Right renal pelvis (tissue), 4 donors: ENCODE measurements at places on chromosomes 3 and 15.

DNA sequence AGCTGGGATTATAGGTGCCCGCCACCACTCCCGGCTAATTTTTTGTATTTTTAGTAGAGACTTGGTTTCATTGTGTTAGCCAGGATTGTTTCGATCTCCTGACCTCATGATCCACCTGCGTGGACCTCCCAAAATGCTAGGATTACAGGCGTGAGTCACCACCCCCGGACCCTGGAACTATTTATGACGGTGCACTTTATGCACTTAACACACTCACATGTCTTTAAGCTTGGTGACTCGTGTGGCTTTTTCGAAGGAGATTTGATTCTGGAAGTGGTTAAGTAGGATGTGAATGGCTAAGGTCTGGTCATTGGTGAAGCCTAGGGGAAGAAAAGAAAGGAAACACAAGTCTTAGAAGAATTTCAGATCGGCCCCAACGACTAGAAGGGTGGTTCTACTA lies 20.3 kb downstream of the BBS4 start:
- DNase-seq, result no peak

DNA sequence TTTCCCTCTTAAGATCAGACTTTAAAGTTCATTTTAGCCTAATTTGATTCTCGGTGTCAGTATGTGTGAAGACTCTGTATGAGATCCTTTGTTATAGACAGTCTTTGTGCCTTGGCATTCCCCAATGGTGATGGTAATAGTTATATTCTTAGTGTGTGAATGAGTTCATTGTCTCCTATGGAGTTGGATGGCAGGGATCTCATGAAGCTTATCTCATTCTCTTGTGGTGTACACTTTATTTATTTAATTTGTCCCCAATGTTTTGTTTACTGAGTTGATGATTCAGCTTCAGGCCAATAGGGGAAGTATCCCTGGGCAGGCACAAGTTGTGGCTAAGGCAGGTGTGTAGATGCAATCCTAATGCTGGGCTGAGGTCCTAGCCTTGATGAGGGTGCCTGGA lies 222.0 kb upstream of the DPPA4 start:
- DNase-seq, result no peak

DNA sequence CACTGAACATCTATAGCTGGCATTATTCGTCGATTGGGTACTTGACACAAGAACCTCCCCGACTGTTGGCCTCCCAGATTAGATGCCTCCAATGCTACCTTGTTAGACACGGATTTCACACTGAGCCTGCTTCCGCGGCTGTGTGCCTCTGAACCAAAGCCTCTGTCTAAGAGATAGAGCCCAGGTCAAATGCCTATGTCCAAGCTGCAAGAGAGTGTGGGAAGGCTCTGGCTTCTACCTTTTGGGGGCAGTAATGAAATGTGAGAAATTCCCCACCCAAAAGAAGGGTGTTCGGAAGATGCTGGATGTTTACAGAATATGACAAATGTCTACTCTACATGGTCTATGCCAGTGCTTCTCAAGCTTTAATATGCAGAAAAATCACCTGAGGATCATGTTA lies 2.0 kb upstream of the RPUSD2 start:
- no peak for DNase-seq

DNA sequence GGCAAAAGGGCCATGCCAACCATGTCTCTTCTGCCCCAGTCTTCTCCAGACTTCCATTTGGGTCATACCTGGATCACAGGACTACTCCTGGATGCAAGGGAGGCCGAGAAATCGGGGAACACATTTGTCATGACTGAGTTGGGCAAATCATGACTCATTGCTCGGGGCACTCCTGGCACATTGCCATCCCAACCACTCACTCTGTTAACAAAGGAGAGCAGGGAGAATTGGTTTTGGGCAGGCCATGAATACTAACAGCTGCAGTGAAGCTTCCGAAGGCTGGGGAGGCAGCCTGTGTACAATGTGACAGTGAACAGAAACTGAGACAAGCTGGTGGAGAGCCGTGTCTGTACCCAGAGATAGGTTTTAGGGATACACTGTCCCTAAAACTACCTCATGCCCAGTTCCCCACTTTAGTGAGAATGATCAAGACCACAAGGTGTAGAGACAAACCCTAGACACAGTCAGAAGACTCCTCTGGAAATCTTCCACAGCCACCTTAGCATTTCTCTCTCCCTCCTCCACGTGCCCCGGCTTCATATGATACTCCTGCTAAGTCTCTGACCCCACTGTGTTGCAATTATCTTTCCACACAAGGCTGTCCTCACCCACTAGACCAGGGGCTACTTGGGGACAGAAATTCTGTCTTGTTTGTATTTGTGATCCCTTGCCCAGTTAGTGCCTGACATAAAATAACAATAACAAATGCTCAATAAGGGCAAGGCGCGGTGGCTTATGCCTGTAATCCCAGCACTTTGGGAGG lies 10.5 kb upstream of the BUB1B start:
- DNase-seq, result no peak

- no peak for DNase-seq
Observed at GRCh38 chr3:185144784-185145183, 8.1 kb downstream of the C3orf70 start.

GRCh38 chr15:41936649-41937567 lies 35.4 kb downstream of the EHD4 start:
- DNase-seq, result no peak

DNA sequence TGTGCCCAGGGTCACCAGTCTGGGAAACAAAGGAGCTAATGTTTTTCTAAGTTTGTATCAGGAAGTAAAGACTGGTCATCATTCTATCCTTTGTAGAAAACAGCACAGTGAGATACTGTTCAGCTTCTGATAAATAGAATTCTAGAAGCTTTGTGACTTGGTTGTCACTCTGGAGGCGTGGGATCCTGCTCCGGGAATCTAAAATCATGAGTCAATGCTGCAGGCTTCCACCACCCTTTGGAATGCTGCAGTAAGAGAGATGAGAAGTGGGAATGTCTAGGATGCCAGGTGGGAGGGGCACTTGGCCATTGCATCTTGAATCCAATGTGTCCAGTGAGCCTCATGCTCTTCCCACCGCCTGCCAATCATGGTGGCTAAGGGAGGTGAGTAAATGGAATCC lies 40.9 kb downstream of the SAMMSON start:
- no peak for DNase-seq

DNA sequence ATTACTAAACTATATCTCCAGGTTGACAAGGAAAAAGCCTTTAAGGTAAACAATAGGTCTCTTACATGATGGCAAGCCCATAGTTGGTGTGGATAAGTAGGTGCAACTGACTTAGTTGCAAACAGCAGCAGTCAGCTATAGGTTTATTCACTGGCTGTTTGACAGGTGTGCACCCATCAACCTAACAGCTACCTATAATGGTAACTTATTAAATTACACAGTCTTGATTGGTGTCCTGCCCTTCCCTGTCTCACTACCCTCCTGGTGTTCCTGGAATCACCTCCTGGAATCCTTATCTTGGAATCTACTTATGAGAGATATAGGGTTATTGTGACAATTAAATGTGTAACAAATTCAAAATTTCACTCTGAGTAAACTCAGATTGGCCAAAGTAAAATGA lies 467.8 kb upstream of the UBE2E2 start:
- DNase-seq, result no peak

DNA sequence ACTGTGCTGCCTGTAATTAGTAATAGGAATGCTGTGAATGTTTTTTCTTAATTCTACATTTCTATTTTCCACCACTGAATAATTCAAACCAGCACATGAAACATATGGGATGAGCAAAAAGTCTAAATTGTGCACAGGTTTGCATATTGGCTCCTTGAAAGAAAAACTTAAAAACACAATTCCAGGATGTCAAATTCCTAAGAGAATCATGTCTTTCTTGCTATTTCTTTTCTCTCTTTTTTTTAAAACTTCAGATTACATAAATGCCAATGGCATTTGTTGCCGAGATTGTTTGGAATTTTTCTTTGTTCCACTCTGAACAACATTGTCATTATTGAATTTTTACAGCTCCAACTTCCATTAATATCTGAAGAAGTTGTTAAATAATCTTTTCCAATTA lies 60.8 kb downstream of the VGLL3 start:
- no peak for DNase-seq

DNA sequence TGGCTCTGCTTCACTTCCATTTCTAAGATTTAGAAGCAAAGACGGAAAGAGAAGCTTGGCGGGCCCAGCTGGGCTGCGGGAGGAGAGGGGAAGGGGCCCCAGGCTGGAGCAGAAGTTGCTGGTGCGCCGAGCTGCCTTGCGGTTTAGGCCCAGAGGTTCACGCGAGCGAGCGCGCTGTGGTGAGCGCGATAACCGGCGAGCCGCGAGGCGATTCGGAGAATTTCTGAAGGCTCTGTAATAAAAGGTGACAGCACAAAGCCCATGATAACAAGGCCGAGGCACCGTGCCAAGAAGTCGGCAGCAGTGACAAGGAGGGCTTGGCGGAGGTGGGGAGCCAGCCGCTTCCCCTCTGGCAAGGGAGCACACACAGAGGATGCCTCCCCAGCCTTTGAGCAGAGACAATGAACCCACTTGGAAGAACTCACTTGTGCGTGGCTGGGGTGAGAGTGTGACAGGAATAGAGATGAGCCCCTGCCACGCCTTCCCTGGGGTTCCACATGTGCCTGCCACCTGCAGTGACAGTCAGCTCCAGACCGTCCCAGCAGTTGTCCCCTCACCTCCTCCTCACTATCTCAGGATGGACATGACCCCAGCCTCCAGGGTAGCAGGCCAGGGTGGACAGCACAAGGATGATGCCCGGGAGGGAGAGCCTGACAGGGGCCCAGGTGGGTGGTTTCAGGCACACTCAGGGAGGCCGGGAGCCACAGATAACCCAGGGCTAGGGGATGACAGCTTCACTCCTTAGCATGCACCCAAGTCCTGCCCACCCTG lies 315.2 kb downstream of the UACA start:
- DNase-seq, result no peak

DNA sequence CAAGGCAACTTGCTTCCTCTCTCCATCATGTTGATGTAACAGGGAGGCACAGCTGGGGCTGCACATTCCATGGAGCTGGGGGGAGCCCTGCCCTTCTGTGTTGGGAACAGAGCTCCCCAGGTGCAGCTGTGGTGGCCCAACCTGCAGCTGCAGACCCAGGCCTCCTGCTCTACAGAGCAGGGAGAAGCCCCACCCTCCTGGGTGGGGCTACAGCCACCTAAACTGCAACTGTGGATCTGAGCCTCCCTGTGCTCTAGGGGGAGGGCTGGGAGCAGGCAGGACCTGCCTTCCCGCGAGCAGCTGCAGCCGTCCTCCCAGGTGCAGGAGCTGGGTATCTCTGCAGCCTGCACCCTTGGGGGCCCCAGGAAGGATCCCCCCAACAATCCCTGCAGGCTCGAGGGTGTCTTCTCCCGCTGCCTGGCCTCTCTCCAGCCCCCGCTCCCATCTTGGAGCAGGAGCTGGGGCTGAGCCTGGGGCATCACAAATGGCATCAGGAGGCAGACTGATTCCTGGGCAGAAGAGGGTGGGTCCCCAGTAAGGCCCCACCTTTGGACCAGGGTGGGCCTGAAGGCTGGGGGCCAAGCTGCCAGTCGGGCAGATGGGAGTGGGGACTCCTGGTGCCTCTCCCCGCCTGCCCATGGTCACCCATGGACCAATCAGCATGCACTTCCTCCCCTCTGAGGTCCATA lies 7.4 kb downstream of the LRRC58 start:
- no peak for DNase-seq

- no peak for DNase-seq
Observed at GRCh38 chr15:35679186-35679585, 133.2 kb upstream of the DPH6 start.

- no peak for DNase-seq
Observed at GRCh38 chr3:187521546-187521945, 148.6 kb downstream of the SST start.

GRCh38 chr3:180142041-180142440 lies 105.3 kb upstream of the PEX5L start:
- DNase-seq, result no peak

DNA sequence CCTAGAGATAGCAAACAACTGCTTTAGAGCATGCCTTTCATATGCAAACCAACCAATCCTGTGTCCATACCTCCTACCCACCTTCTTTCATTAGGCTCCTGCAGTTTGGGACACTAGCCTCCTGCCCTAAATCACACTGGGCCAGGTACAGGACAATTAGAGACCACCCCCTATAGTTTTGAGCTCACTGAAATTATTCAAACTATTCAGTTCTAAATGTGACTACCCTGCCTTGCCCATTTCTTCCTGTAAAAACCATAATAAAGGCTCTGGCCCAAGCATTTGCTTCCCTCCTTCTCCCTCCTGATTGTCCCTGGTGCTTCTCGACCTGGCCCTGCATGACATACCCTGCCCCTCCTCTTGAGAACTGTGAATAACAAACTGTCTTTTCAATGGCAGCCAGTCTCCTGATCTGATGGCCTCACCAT lies 31.4 kb upstream of the LRIG1 start:
- DNase-seq, result no peak

GRCh38 chr3:140238646-140239314 lies 303.8 kb downstream of the CLSTN2 start:
- no peak for DNase-seq

- DNase-seq, result peak; percentile 27
Observed at GRCh38 chr3:150079029-150079739, 108.5 kb upstream of the PFN2 start.

- DNase-seq, result no peak
Observed at GRCh38 chr3:37701734-37702433, 159.8 kb upstream of the CTDSPL start.

- DNase-seq, result no peak
Observed at GRCh38 chr3:61186030-61186429, 65.2 kb downstream of the FHIT start.

- DNase-seq, result no peak
Observed at GRCh38 chr3:70111411-70111810, 111.9 kb downstream of the SAMMSON start.

GRCh38 chr15:47374222-47374621 lies 343.1 kb upstream of the SEMA6D start:
- no peak for DNase-seq

DNA sequence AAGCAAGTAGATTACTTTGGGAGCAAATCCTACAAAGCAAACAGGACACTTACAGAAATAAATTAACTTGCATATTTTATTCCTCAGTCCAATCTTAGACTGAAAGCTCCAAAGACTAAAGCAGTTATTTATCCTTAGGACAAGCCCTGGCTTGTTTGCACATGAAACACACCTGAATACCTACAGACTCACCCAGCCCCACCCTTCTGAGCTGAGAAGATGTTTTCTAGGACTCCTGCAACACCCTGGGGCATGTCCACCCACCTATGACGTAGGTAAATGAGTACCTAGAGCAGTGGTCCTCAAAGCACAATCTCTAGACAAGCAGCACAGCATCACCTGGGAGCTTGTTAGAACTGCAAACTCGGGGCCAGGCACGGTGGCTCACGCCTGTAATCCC lies 80.8 kb downstream of the ANXA2 start:
- DNase-seq, result no peak

DNA sequence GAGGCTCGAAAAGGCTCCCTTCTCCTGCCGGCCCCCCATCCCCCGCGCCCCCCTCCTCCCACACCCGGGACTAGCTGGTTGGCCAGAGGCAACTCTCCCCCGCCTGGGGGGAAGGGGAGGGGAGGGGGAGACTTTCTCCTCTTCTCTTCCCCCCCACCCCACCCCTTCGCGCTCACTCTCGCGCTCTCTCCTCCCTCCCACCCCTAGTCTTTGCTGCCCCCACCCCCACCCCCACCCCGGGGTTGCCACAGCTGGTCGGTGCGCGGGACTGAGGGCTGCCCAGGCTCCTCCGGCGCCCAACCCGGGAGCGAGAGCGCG lies 710 bp downstream of the MECOM start:
- peak; percentile 70 for DNase-seq

GRCh38 chr3:115099986-115100571 lies 47.0 kb downstream of the ZBTB20 start:
- DNase-seq, result no peak

- DNase-seq, result no peak
Observed at GRCh38 chr3:99269606-99270351, 368.3 kb upstream of the DCBLD2 start.
